ENCODE measurements at places on chromosomes 6 and 20.

GRCh38 chr6:164750128-164750527, 559.3 kb downstream of the C6orf118 start:
- DNase-seq: no peak

DNA sequence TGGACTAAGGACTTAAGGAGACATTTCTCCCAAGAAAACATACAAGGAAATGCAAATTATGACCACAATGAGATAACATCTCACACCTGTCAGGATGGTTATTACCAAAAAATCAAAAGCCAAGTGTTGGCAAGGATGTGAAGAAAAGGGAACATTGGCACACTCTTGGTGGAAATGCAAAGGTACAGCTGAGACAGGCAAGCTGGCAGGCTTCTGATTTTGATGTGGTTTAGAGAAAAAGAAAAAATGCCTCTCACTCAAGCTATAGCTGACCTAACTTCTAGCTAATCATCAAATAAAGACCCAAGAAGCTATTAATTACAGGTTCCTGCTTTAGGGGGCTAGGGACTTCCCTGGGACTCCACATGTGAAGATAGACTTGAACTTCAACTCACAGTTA, 139.8 kb downstream of the THEMIS start:
- DNase-seq: no peak

GRCh38 chr6:42251500-42251899, 33.8 kb upstream of the MRPS10 start:
- no peak for DNase-seq

- DNase-seq: no peak
Measured at GRCh38 chr20:48129345-48129942, 344.2 kb upstream of the SULF2 start.

DNA sequence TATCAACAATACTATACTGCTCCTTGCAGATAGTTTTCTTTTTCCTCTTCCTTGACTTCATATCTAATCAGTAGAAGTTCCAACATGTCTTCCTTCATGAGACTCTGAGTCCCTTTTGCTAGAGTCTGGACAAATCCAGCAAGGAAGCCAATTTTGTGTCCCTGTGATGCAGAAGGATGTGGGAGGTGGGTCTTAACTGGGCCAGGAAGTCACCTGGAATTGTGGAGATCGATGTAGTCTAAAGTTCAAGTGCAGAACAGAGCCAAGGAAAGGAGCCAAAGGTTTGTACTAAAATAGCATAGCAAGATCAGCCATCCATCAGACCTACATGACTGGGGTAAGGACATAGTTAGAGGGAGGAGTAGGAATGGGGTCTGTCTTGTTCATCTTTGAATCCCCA, 37.6 kb downstream of the SPTLC3 start:
- no peak for DNase-seq

Measured in activated CD8-positive, alpha-beta memory T cell treated with anti-CD3 and anti-CD28 coated beads for 4 hours (primary cell).